ENCODE measurements at places on chromosomes 4 and X. TPM values are rescaled to one million over a fixed set of nuclear protein-coding genes. Genes with fewer than 3 reads are reported as not detected.

DNA sequence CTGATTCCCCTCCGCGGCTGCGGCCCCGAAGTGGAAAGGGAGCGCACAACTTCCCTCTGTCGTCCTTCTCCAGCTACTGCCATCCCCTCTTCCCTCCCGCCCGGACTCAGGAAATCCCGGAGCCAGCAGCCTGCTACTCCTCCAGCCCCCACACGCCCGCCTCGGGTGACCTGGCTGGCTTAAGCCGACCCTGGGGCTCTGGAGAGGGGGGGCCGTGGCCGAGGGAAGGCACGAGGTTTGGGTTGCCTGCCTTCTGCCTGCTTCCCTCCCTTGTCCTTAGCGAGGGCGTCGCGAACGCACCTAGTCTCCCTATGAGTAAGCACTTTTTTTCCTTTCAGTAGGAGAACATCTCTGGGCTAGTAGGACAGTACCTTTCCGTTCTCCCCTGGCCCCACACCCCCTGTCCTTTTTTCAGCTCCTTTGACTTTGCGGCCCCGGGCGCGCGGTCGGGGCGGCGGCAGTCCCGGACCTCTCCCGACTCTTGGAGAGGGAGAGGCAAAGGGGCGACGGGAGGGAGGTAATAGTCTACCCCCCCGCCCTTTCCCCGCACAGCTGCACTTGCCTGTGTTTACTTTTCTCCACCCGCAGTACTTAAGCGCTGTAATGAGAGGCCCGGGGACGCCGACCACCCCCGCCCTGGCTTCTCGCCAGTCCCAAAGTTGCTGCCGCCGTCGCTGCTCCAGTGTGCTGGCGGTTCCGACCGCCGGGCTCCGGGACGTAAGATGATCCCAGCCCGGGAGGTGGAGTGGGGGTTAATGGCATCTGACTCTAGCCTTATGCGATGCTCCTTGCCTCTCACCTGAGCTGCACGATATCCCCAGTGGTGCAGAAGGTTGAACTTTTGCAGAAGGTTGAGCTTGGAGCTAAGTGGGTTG, 868 bp downstream of the PLS3 start:
- DNase-seq = peak; percentile 35

- DNase-seq = no peak
Measured at GRCh38 chr4:1751919-1752283, 30.6 kb downstream of the TACC3 start.

DNA sequence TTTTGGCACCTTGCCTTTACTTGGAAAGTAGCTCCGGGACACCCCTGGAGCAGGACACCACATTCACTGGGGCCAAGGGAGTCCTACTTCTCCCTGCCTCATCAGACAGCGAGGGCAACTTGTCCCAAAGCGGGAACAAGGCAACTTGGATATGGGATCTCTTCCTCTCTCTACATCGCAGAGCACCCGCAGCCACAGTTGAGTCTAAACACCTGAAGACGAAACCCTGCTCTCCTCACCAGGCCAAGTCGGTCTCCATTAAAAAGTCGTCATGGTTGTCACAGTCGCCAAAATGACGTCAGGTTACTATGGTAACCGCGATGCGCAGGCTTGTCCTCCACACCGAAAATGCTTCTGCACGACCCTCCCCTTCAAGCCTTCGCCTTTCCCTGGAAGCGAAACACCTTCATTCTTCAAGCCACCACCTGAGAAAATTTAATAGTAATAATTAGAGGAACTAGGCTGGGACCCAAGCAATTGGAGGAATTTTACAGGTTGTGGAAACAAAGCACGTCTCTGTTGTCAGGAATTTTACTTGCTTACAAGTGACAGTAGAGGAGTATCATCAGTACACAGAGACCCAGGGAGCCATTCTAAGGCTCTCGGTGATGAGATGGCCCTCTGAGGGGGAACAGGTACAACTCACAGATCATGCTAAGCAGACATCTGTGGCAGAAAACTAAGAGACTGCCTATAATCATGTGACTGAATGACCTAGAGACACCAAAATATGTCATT, 30.5 kb upstream of the TCEAL4 start:
- DNase-seq = no peak

DNA sequence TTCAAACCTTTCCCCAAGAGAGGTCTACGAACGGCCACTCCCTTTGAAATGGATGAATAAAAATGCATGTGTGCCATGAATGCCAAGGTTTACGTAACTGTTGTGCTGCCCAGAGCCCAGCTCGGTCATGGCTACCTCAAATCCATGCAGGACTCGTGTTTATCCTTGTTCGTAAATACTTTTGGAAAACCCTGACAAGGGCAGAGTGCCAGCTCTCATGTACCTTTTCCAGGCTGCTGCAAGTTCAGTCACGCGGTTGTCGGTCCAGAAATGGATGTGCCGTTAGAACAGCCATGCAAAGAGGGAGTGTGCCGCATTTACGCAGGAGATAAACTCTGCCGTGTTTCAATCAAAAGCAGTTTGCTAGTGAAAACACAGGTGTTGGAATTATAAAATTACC, 123.4 kb downstream of the AMELX start:
- no peak for DNase-seq

GRCh38 chr4:174283507-174284471, at the start of the genes CEP44 and FBXO8:
TSS of gene CEP44 (plus strand) at chr4:174283911. CDS start at chr4:174299122, 15,211 bp downstream.
TSS of gene FBXO8 (minus strand) at chr4:174283667. CDS start at chr4:174263092, 20,575 bp downstream.
- DNase-seq = peak; percentile 55

DNA sequence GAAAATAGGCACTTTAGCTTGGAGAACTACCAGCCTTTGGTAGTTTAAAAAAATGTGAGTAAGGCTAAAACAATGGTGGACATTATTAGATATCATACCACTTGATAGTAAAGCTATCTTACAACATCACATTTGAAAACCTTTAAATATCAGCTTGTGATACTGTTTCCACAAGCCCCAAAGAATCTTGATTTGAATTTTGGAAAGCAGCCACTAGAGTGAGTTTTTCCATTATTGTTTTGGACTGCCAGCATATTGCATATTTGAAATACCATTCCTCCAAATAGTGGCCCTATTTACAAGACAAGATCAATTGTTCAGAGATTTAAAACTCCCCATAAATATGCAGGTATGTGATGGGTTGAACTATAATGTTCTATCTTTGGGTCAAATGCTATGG, 303.0 kb upstream of the PRPS2 start:
- DNase-seq = no peak

GRCh38 chr4:52290466-52290865, 239.4 kb downstream of the SPATA18 start:
- no peak for DNase-seq

- DNase-seq = peak; percentile 13
Measured at GRCh38 chrX:34300871-34301270, 168.8 kb upstream of the FAM47A start.

DNA sequence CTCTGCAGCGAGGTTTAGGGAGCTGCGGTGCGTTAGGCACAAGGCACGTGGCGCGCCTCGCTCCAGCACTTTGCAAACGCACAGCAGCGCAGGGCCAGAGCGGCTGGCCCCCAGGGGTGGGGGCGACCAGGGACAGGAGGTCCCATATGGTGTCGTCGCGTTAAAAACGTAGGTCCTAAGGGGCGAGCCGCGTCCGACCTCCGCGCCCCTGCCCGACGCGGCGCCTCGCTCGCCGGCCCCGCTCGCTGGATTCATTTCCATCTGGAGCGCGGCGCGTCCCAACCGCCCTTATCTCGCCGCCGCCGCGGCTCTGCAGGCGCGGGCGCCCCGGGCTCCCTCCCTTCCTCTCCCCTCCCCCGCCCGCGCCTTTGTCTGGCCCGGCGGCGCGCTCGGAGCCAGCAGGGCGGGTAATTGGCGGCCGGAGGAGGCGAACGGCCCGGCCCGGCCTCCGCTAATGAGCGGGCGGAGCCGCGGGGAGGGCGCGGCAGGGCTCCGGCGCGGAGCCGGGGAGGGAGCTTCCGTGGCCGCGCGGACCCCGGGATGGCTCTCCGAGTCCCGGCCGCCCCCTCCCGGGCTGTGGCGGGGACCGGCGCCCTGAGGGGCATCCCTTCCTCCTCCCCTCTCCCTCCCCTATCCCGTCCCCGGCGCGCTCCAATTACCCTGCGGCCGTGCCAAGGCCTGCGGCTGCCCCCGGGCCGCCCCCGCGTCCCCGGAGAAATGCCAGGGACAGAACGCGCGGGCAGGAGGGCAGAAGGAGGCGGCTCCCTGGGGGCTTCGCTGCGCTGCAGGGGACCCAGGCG, 409.0 kb downstream of the BCOR start:
- DNase-seq = peak; percentile 65

DNA sequence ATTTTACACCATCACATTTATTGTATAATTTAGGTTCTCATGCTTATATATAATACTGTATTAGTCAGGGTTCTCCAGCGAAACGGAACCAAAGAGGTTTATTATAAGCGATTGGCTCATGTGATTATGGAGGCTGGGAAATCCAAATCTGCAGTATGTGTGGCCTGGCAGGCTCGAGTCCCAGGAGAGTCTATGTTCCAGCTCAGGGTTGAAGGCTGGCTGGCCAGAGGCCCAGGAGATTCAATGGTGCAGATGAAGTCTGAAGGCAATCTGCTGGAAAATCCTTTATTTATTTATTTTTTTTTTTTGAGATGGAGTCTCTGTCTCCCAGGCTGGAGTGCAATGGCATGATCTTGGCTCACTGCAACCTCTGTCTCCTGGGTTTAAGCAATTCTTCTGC, 63.0 kb upstream of the WDFY3 start:
- DNase-seq = no peak

- DNase-seq = no peak
Measured at GRCh38 chr4:112859456-112860184, 189.8 kb upstream of the ANK2 start.

DNA sequence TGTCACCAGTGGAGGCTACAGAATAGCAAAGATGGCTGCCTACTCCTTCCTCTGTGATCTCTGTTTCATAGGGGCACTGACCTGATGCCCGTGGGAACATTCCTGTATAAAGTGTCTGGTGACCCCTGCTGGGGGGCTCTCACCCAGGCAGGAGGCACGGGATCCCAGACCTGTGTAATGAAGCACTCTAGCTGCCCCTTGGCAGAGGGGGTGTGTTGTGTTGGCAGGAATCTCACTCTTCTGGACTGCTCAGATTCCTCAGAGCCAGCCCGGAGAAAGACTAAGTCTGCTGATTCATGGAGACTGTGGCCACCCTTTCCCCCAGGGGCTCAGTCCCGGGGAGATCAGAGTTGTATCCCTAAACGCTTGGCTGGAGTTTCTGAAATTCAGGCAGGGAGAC, 648.3 kb downstream of the SPRY1 start:
- no peak for DNase-seq

GRCh38 chr4:134278675-134279074, 77.1 kb upstream of the PABPC4L start:
- DNase-seq = no peak

- DNase-seq = no peak
Measured at GRCh38 chr4:154691229-154691628, 52.6 kb upstream of the LRAT start.

GRCh38 chrX:153934148-153934761, 582 bp downstream of the NAA10 start:
- DNase-seq = no peak

- DNase-seq = no peak
Measured at GRCh38 chr4:41015016-41015675, 199.2 kb downstream of the APBB2 start.

GRCh38 chr4:64330143-64330542, 79.1 kb downstream of the TECRL start:
- no peak for DNase-seq

DNA sequence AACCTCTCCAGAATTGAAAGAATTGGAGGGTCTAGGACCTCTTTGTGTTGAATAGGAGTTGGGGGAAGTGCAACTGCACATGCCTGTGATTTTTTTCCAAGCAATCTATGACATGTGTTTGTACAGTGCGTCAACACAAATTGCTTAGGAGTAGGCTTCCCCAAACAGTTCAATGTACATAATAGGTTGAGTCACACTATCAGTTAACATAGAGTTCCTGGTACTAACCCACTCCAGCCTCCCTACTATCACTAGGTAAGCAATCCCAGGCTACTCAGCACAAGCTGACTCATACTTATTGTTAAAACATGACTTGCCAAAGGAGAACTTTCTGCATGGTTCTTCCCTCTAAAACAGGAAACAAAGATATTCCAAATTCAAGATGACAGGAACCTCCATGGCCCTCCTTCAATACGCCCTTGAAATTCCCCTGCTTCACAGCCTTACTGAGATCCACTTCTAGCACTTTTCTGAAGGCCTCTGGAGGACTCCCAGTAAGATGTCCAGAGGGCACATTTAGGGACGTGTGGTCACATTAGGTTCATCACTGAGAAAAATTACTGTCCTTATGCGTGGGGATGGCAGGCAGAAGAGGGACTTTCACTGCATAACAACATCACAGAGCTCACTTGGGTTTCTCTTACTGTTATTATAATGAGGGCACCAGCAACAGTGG, 8.4 kb upstream of the VSIG1 start:
- peak; percentile 79 for DNase-seq

- peak; percentile 5 for DNase-seq
Measured at GRCh38 chrX:74351760-74352159, 47.8 kb downstream of the ZCCHC13 start.

DNA sequence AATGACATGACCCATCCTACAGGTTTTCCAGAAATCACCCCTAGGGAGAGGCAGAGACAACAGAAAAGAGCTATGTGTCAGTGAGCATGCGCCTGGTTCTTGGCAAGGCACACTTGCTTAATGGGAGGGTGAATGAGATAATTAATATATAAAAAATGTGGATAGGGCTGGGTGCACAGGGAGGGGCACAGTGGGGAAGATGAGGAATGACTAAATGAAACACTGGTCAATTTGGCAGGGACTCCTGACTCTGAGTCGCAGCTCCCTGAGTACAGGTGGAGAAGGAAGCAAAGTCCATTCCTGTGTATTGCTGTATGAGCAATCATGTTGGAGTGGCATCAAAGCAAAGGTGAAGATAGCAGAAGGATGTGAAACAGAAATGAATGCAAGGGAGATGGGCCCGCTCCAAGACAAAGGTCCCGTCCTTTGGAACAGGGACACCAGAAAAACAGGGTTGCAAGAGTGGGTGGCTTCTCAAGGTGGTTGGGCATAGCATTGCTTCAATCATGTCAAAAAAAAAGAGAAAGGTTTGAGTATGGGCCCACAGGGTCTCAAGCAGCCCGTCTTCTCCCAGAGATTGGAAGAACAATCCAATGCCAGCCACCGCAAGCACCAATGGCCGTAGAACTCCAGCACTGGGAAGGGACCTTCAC, 278.4 kb upstream of the AGTR2 start:
- no peak for DNase-seq

SYN1 gene
- total RNA-seq = not detected

BEX1 gene
- total RNA-seq = 37.9 TPM

STATH gene
- total RNA-seq = not detected

UGT2A1 gene
- not detected for total RNA-seq

POLR2B gene
- total RNA-seq = 101 TPM

Measured in Daoy (cell line).